ENCODE measurements at places on chromosomes 3 and 15.

- DNase-seq, result no peak
Measured at GRCh38 chr3:187737368-187738070, 7.7 kb downstream of the BCL6 start.

GRCh38 chr3:58539626-58540025, 2.6 kb upstream of the ACOX2 start:
- DNase-seq, result no peak

DNA sequence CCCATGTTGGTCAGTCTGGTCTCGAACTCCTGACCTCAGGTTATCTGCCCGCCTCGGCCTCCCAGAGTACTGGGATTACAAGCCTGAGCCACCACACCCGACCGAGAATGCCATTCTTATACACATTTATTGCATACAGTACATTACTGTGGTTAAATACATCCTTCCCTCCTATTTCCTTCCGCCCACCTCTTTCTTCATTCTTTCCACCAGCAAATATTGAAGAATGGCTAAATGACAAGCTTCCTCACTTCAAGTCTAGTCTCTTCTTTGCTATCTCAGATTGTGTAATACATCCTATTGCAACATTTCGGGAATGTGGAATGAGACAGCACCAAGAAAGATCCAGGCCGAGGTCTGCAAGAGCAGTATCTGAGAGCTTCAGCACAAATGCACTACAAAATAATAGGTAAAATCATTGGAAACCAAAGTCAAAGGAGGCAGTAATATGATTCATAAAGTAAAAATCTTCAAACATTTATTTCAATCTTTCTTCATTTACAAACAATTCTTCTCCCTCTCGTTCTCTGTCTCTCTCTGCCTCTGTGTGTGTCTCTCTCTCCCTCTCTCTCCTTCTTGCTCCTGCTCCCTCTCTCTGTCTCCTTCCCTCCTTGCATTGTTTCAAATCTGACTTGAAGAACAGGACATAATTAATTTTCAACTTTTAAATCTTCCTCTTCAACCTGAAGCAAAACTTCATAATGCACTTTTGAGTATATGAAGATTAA, 94.7 kb upstream of the TGFBR2 start:
- DNase-seq, result no peak

DNA sequence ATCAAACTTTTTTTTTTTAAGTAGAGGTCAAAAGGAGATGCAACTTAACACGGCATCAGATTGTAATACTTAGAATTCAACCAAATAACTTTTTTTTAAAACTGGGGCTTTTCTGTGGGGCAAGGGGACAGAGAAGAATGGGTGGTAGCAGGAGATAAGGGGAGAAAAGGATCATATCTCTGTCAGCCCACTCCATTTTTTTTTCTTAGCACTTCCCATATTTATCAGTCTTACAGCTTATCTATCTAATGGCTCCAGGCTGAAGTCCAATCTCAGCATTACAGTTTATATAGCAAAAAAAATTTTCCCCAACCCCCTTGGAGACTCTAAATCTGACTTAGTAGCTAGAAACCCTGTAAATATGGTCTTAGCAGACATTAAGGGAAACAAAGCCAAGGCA, 69.3 kb downstream of the PIK3R4 start:
- no peak for DNase-seq

DNA sequence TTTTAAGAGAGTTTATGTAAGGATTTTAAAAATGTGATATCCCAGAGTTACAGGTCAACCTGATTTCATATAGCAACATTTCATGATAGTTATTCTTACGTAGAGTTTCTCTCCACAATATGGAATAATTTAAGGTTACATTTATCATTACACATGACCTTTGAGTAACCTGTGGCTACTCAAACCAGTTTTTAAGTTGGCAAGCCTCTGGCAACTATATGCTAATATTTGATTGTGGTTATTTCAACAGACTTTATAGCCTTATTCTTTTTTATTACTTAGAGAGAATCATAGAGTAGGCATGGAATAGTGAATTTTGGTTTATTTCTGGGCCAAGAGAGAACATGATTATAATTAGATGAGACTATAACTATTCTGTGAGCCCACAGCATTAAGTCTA, 504.9 kb downstream of the NLGN1 start:
- no peak for DNase-seq

DNA sequence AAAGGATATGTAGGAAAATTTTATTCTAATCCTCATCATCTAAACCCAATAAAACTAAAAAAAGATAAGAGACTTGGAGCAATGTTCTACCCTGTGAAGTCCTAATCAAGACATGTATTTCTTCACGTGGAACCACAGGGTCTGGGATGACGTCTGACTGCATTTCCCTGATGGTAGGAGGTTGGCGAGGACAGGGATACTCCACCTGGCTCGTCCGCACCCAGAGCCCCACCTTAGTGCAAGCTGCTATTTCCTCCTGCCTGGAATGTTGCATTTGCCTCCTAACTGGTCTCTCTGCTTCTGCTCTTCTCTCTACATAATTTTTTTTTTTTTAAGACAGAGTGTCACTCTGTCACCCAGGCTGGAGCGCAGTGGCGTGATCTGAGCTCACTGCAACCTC, 57.7 kb upstream of the RASGRP1 start:
- no peak for DNase-seq

DNA sequence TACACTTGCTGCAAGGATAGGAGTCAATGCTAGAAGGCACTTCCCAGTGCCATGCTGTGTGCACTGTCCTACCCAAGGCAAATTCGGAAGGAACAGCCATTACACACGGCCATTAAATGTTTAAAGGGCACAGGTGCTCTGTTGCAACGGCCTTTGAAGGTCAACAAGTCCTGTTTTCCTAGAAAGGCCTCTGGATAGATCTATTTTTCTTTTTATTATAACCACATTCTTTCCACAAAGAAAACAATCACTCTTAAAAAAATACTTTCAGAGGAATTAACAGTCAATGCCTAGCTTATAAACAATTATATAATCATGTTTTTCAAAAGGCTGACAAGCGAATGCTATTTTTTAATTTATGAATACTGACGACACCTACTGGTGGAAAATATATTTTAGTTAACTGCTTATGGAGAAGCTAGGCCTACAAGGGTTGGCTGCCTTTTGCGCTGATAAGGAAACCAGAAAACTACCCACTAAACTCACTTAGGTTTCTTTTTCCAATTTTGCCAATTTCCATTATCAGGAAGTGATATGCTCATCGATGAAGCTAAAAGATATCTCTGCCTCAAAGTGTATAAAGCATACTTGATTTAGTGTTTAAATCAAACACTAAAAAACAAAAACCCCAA, 2.4 kb downstream of the ARHGEF3 start:
- no peak for DNase-seq

GRCh38 chr3:154642145-154642544, 212.2 kb upstream of the GPR149 start:
- DNase-seq, result no peak

DNA sequence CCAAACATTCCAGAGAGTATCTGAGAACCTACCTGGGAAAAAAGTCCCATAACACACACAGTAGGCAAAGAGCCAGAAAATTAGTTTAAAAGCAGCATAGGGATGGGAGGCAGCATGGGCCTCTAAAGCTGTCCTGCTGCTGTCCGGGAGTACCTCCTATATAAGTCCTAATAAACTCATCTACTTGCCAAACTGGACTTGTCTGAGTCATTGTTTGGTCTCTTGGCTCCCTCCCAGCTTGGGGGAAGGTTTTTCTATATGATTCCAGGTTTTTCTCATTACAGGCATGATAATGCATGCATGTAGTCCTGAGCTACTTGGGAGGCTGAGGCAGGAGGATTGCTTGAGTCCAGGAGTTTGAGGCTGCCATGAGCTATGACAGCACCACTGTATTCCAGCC, 17.5 kb upstream of the HACD2 start:
- no peak for DNase-seq

DNA sequence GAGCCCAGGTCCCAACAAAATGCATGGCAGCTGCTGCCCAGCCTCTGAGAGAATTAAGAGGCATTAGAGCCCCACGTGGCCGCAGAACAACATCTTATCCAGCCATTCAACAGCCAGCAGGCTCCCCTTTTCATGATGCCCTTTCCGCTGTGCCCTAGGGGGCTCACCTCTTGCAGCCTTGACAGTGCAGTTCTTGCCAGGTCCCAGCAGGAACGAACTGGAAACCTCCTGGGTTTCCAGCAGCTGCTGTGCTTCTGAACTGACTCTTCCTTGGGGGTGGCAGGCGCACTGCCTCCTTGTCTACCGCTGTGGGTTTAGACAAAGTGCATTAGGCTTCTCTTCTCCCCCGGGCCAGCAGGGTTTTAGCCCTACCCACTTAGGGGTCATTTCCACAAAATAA, 85.2 kb downstream of the FAM174B start:
- DNase-seq, result no peak

- no peak for DNase-seq
Measured at GRCh38 chr3:126780666-126781065, 76.6 kb downstream of the CHCHD6 start.

DNA sequence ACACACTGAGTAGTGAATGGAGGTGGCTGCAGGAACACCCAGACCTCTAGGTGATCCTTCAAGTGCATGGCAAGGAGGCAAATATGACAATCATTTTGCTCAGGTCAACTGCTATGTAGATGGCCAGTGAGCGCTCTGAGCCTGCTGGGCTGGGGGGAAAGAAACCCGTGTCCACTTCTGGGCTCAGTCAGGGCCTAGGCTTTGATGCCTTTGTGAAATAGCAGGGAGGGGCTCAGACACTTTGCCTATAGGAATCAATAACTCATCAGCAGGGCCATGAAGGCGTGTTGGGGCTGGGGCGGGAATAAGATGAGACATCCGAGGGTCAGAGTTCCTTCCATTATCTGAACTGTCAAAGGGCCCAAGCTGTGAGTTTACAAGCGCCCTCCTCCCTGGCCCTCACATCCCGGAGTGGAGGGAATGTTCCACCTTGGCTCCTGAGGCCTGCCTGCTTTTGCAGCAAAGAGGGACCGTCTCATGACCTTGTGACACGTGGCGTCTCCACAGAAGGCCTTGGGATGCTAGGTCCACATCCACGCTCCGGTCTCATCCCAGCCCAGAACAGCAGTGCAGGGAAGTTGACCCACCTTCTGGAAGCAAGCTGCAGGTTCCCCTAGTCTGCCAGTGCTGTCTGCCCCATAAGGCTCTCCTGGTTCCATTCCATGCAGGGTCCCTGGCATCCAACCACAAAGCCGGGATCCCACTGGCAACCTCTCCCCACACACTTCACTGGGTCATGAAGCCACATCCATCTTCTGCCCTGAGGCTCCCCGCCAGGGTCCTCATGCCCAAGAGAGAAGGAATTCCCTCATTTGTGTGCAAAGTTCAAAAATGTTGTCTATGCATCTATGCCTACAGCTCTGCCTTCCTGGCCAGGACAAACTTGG, 78.4 kb downstream of the CHSY1 start:
- DNase-seq, result no peak

DNA sequence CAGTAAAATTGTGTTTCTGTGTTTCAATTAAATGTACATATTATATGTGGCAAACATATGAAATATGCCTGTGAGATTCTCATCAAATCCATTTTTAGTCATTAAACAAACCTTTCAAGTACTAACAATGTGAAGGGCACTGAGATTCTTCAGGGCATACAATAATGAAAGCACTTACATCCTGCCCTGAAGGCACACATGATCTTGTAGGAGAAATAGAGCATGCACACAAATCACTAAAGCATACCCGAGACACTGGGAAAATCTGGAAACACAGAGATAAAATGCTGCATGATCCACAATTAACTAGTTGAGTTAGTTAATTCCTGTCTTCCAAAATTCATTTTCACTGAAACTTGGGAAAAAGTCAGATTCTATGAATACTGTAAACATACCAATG, 810.5 kb upstream of the NECTIN3 start:
- DNase-seq, result no peak

GRCh38 chr3:35639254-35640186, at the start of gene ARPP21:
Gene ARPP21 (plus strand): TSS chr3:35639525. CDS start chr3:35681752, 42,227 bp downstream.
- peak; percentile 8 for DNase-seq

DNA sequence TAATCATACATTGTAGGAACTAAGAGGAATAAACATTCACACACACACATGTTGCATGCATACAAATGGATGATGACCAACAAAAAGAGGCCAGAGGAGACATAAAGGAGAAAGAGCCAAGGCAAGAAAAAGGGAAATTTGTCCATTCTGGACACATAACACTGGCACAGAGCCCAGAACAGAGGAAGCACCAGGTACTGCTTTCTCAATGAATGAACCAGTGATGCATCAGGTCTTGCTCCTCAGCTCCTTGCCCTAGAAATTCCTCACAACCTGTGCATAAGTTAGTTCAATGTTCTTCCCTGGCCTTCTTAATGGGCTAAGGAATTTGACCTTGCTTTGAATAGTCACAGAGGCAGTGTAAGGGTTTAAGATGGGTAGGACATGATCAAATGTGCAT, 270.3 kb downstream of the ERC2 start:
- no peak for DNase-seq

GRCh38 chr3:37694284-37694675, 167.4 kb upstream of the CTDSPL start:
- DNase-seq, result no peak

DNA sequence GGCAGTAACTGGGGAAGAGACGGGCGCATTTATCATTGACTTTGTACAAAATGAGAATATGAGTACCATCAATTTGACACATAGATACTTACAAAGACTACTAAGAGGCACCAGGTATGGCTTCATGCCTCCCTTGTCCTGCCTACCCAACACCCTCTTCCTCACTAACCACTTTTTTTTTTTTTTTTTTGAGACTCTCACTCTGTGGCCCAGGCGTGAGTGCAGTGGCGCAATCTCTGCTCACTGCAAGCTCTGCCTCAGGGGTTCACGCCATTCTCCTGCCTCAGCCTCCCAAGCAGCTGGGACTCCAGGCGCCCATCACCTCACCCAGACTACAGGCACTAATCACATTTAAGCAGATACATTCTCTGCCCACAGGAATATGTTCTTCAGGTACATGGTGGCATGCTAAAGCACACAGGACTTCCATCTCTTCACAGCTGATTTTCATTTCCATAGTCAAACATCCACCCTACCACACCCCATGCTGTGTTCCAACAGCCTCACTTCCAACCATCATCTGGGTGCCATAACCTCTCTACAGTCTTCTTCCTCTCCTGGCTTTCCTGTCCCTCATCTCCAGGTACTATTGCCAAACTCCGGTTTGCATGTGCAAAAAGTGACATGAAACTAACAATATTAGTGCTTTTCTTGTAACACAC, 41.7 kb downstream of the RAB27A start:
- DNase-seq, result no peak

GRCh38 chr3:62662677-62663076, 212.5 kb downstream of the CADPS start:
- DNase-seq, result no peak

- no peak for DNase-seq
Measured at GRCh38 chr3:55709411-55710012, 222.4 kb upstream of the WNT5A start.

- DNase-seq, result no peak
Measured at GRCh38 chr3:120100711-120101110, 6.5 kb upstream of the GSK3B start.

GRCh38 chr3:16307832-16308531, 43.0 kb downstream of the OXNAD1 start:
- DNase-seq, result no peak

GRCh38 chr3:178205740-178206139, 330.5 kb upstream of the KCNMB2 start:
- no peak for DNase-seq

DNA sequence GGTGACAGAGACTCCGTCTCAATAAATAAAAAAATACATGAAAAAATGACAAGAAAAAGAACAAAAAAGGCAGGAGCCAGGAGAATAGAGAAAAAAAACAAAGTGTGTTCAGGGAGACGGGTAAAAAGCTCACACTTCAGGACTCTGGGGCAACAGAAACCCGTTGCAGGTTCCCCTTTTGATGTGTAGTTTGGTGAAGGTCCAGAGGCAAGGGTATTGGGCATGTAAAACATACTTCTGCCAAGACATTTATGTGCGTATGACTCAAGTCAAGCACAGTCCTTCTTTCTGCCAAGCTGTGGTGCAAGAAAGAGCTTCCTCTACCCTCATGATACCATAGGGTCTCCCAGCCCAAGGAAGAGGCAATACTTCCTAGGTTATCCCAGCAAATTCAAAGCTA, 33.4 kb upstream of the STRIT1 start:
- DNase-seq, result no peak
